ENCODE measurements at places on chromosomes 7 and 10. TPM values are rescaled to one million over a fixed set of nuclear protein-coding genes. Genes with fewer than 3 reads are reported as not detected.

Gene IMPDH1
- total RNA-seq = 63.5 TPM

Gene ACTA2
- 480 TPM for total RNA-seq

Gene ABCC2
- total RNA-seq = 0.15 TPM

Gene RAMP3
- total RNA-seq = not detected

Gene EVX1
- not detected for total RNA-seq

Gene LLCFC1
- not detected for total RNA-seq

Gene SFRP5
- total RNA-seq = 3.9 TPM
